SJSA1 (cell line): ENCODE measurements at places on chromosomes 12 and 14.

GRCh38 chr14:101253948-101254347, 307.3 kb upstream of the DIO3 start:
- DNase-seq = no peak

DNA sequence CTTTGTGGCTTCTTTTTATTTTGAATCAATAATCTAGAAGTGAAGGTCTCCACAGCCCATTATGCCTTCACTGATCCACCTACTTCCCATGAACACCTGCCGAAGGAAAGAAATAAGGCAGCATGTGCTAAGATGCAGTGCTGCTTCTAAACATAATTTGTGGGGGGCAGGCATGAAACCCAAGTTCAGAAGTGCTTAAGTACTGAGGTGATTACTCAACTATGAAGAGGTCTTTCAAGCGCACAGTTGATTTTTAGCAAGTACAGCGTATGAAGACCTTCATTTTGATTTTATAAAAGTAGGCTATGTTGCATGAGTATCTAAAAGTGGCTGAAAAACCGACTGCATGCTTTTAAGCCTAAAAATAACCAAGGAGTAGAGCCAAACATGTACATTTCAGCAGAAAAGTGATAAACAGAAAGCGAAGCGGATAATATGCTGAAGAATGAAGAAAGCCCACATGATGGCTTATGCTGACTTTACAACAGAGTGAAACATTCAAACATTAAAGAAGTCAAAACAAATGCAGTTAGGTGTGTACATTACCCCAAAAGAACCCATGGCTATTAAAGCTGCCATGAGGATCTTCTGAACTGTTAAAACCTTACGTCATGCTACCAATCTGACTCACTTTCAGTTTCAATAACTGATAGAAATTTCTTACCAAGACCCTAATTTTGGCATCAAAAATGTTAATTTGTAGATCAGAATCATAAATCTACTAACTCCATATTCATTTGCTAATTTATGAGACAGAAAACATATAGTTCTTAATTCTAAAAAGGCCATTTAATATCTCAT, 29.3 kb downstream of the KICS2 start:
- no peak for DNase-seq

DNA sequence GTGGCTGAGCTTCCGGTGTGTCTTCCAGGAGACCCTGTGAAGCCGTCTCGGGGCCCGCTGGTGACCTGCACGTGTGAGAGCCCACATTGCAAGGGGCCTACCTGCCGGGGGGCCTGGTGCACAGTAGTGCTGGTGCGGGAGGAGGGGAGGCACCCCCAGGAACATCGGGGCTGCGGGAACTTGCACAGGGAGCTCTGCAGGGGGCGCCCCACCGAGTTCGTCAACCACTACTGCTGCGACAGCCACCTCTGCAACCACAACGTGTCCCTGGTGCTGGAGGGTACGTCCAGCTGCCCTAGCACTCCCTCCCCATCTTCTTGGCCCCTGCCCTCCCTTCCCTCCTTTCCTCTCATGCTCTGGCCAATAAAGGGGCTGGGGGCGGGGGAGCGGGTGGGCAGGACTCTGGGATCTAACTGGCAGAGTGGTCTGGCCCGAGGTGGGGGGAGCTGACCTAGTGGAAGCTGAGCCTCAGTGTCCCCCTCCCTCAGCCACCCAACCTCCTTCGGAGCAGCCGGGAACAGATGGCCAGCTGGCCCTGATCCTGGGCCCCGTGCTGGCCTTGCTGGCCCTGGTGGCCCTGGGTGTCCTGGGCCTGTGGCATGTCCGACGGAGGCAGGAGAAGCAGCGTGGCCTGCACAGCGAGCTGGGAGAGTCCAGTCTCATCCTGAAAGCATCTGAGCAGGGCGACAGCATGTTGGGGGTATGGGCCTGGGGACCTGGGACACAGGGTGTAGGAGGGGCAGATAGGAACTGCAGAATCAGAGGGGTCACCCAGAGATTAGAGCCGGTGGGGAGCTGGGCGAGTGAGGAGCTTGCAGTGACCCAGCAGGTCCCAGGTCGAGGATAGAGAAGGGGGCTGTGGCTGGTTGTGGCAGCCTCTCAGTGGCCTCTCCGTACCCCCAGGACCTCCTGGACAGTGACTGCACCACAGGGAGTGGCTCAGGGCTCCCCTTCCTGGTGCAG, 6.0 kb downstream of the ACVRL1 start:
- no peak for DNase-seq

GRCh38 chr14:83825843-83826242, 1704.1 kb upstream of the FLRT2 start:
- no peak for DNase-seq

- no peak for DNase-seq
Measured at GRCh38 chr14:39974036-39974435, 541.8 kb upstream of the FBXO33 start.

- no peak for DNase-seq
Measured at GRCh38 chr12:65656156-65656882, 168.0 kb upstream of the HMGA2 start.

DNA sequence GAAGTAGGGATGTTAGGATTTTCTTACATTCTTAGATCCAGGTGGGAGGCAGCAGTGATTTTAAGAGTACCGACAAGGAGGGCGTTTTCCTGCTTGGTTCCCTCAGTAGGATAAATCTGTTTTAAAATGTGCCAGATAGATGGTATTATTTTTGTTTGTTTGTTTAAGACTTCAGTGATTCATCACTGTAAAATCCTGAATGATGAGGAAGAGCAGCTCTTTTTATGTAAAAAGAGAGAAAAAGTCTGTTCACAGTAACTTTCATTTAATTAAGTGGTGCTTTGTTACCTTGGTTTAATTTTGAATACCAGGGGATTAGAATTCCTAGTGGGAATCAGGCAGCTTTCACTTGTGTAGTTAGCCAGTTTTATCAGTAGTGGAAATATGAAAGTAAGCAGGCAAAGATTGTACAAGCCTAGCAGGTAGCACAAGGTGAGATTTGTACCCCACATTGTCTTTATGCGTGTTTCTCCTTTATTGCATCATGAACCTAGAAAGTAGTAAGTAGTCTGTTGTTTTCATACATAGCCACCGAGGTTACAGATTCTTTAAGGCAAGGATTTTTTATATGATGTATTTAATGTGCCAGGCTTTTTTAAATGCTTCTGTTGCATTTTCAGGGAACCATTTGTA, 349.6 kb downstream of the CCDC91 start:
- no peak for DNase-seq

DNA sequence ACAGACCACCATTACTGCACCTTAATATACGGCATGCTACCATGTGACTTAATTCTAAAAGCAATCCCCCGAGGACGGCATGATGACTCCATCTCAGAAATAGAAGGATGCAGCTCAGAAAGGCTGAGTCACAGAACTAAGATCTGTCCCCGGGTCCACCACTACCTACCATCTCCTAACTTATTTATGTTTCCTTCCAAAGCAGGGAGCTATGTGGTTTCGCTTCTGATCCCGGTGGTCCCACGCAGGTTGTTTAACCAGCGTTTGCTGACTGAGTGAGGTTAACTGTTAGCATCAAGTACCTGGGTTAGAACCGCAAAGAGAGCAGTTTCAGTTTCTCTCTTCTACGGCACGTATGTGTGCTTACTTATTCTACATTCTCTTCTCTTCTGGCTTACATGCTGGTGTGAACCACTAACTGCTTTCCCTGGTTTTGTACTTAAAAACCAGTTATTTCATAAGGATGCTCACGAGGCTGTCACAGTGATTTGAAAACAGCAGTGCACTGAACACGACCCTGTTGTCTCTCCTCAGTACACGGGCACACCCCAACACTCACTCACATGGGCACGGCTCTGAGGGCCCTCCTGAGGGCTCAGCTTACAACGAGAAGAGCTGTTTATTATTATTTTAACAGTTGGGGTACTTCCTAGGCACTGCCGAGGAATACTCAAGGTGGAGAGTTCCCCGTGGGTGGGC, 66.7 kb downstream of the CCDC88C start:
- DNase-seq = peak; percentile 17

GRCh38 chr12:92439420-92439805, 263.4 kb upstream of the PLEKHG7 start:
- DNase-seq = no peak

- no peak for DNase-seq
Measured at GRCh38 chr14:100092832-100093231, 27.6 kb downstream of the EVL start.

DNA sequence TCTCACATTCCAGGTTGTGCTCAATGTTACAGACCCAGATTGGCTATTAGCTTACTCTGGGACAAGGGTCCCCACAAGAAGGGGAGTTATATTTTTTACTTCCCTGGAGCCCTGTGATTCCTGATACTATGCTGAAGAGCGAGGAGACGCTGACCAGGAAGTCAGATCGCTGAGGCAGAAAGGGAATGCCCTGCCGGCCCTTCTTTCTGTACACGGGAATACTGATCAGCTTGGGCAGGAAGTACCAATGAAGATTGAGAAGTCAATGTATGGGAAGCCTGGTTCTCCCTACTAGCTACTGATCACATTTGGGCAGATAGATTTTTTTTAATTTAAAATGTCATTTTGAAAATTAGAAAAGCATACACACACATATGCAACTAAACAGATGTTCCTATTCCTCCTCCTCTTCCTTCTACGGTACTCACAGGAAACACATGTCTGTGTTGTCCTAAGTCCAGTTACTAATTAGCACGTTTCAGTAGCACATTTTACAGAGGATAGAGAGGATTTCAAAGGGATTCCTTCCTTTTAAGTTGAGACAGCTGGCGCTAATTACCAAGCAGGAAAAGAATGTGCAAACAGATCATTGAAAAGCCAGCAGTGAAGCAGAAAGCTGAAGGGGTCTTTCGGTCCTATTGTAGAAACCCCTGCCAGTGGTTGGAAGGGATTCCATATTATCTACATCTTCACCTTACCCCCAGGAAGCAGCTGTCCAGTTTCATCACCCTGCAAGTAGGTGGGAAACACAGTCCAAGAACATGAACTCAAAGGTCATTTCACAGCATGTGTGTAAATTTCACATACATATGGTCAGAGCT, 292.4 kb downstream of the DUSP6 start:
- no peak for DNase-seq

- DNase-seq = no peak
Measured at GRCh38 chr12:40551466-40551865, 140.8 kb upstream of the CNTN1 start.

- DNase-seq = no peak
Measured at GRCh38 chr12:13119826-13120225, 16.4 kb upstream of the GSG1 start.

GRCh38 chr14:69587389-69587788, 12.7 kb upstream of the CCDC177 start:
- no peak for DNase-seq

DNA sequence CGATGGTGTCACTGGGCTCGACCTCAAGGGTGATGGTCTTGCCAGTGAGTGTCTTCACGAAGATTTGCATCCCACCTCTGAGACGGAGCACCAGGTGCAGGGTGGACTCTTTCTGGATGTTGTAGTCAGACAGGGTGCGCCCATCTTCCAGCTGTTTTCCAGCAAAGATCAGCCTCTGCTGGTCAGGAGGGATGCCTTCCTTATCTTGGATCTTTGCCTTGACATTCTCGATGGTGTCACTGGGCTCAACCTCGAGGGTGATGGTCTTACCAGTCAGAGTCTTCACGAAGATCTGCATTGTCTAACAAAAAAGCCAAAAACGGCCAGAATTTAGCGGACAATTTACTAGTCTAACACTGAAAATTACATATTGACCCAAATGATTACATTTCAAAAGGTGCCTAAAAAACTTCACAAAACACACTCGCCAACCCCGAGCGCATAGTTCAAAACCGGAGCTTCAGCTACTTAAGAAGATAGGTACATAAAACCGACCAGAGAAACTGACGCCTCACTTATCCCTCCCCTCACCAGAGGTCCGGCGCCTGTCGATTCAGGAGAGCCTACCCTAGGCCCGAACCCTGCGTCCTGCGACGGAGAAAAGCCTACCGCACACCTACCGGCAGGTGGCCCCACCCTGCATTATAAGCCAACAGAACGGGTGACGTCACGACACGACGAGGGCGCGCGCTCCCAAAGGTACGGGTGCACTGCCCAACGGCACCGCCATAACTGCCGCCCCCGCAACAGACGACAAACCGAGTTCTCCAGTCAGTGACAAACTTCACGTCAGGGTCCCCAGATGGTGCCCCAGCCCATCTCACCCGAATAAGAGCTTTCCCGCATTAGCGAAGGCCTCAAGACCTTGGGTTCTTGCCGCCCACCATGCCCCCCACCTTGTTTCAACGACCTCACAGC, 717 bp downstream of the UBC start:
- DNase-seq = peak; percentile 85
